NCI-H69 (cell line): ENCODE measurements at places on chromosomes 12 and 14.

DNA sequence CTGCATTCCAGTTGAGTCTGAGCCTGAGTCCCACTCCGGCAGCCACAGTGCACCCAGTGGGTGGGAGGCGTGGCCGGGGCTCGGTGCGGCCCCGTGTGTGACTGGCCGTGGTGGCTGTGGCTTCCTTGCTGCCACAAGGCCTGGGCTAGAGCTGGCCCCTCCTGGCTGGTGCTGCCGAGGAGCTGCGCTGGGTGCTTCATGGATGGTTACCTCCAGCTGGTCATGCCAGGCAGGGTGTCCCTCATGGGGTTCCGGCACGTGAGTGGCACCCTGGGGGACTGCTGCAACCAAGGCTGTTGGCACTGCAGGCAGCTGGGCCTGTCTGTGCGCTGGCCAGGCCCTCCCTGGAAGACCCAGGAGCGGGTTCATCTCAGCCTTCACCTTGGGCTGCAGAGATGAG lies 62.7 kb downstream of the KIF26A start:
- DNase-seq, result peak; percentile 54

- DNase-seq, result no peak
Measured at GRCh38 chr12:103728323-103728722, 112.7 kb downstream of the NT5DC3 start.

DNA sequence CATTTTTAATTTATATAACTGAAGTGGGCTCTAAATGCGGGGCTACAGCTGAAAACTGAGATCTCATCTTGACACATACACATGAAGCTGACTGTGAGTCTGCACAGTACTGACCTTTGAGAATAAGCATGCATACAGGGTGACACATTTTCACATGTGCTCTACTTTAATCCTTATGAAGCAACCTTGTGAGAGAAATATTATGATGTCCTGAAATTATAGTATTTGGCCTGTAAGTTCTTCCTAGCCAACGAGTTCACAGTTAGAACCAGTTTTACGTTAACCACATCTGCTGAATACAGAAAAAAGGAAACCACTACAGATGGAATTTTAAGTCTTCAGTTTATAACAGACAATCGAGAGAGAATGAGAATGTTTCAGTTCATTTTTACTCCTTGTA lies 70.3 kb downstream of the SPPL3 start:
- no peak for DNase-seq

DNA sequence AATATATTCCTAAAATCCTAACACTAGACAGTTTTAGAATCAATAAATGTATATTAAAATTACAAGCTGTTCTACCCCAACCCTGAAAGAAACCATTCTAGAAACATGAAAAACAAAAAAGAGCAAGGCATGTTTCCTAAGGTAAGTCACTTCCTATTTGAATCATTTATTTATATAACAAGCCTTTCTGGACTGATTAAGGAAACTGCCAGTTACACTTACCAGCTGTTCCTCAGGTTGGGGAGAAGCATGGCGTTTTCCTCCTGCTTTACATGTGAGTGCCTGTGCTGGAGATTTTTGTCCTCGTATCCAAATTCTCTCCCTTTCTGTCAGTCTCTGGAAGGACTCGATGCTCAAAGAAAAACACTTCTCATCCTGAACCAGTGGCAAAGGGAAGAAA lies 183.3 kb downstream of the EFCAB11 start:
- peak; percentile 40 for DNase-seq

- DNase-seq, result no peak
Measured at GRCh38 chr12:50525422-50525821, 20.6 kb downstream of the DIP2B start.

DNA sequence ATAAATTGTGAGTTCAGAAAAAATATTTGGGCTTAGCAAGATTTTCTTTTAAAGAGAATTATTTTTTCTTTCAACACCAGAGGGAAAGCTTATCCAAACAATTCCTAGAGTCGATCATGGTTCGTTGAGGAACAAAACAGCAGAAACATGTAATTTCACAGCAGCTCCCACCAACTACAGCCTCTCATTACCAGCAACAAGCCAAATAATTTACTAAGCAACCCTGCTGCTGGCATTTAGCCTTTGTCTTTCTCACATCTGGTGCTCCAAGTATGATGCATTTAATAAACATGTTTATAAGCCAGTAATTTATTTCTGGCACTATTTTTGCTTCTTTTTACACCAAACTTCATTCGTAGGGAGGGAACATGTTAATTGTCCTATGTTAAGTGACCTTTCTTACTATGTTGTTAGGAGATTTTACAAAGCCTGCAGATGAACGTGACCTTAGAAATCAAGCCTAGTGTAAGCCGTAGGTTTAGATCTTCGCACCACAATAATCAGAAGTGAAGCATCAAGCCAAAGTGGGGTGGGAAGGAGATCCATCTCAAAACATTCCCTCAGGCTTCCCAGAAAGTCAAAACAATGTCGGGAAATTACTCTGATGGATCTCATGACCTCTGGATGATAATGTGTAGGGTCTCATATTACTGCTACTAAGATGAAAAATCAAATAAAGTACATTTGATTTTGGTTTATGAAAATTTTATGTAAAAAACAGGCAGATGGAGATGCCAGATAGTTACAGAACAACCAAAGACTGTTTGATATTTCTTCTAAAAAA lies 128.4 kb downstream of the RPAP3 start:
- peak; percentile 97 for DNase-seq

- no peak for DNase-seq
Measured at GRCh38 chr12:12883369-12884001, 7.9 kb upstream of the GPRC5A start.

- DNase-seq, result peak; percentile 24
Measured at GRCh38 chr14:71764701-71765382, 167.4 kb upstream of the RGS6 start.

GRCh38 chr14:87407344-87407743 lies 585.6 kb downstream of the GALC start:
- DNase-seq, result no peak

- peak; percentile 99 for DNase-seq
Measured at GRCh38 chr12:501722-502447, 42.1 kb downstream of the B4GALNT3 start.

DNA sequence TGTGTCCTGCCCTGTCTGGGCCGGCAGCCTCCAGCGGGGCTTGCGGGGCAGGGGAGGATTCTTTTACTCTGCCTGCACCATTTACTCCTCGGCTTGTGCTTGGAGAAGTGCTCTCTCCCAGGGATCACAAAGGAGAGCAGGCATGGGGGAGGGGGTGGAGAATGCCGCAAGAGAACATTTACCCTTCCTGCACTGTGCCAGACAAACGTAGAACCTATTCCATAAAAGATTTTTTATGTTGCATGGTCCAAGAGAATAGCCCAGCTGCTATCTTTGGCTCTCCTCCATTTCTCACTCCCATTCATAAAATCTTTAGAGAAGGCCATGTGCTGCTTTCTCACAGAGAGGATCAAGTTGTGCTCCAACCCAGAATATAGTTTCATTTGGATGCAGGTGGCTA lies 159.4 kb downstream of the SPTSSA start:
- DNase-seq, result peak; percentile 58

GRCh38 chr14:80124794-80125193 lies 86.5 kb downstream of the DIO2 start:
- no peak for DNase-seq

DNA sequence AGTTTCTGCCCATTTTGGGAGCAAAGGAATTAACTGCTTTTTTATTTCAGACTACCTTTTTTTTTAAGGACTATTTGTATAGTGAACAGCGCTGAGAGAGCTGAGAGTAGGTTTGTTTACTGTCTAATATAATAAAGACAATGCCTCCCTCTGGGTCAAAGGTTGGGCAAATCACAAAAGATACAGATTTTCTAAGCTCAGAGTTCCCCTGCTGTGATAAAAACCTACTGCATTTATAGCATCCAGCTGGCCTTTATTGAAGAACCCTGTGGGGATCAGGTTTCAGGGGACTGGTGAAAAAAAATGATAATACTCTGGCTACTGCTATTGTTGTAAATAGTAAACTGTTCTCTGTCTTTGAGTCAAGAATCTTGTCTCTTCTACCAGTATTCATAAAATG lies 28.7 kb downstream of the CCDC59 start:
- peak; percentile 100 for DNase-seq

DNA sequence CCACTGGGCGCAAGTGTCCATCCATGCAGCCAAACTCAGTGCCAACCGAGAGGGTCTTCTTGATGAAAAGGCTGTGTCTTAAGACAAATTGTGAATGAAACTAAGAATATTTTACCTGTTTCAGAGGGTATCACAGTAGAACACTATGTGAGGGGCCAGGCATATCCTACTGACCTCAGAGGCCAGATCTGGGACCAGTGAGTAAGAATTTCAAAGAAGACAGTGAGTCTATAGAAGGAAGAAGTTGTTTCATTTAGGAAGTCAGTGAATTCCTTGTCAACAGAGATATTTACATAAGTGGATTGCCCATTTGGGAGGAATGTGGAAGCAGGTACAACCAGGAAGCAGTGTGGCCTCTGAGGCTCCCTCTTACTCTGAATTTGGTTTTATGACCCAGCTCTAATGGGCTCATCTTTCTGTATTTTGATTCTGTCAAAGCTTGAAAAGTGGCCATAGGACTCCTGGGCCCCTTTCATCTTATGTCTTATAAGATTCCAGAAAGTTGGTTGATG lies 137.4 kb downstream of the ZNF664 start:
- DNase-seq, result no peak

GRCh38 chr12:109222496-109222895 lies 86.6 kb downstream of the FOXN4 start:
- no peak for DNase-seq

- no peak for DNase-seq
Measured at GRCh38 chr12:77328326-77328725, 263.0 kb upstream of the E2F7 start.

DNA sequence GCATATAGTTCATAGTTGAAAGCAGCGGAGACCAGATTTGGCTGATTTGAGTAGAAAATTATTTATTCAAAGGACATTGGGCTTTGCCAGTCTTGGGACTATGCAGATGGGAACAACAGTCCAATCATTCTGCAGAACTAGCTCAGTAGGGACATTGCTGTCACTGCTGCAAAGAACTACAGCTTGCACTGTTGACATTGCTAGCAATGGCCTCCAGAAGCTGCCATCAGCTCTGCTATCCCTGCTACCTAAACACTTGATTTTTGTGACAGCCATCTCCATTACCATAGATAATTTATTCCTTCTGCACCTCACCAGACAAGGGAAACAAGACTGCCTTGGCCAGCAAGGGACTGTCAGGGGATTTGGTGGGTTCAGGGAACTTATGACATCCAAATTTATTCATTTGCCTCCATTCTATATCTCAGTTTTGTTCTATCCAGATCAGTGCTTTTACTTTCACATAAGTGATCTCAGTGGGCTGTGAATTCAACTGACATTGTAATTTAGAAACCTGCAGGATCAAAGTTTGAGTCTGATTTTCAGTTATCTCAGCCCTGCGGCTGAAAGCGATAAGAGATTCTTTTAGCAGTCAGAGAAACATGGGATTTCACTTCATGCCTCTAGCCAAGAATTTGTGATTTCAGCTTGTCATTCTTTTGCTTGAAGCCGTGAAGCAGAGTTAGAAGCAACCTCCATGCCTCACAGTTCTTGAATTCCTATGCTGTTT lies 136.7 kb upstream of the FBXO33 start:
- DNase-seq, result no peak
